ENCODE measurements at places on chromosomes 3 and 15. TPM values are rescaled to one million over a fixed set of nuclear protein-coding genes. Genes with fewer than 3 reads are reported as not detected.

The ETV5 gene
- 27.0 TPM for total RNA-seq

The ARPIN gene
- 12.6 TPM for total RNA-seq

The C3orf18 gene
- 2.3 TPM for total RNA-seq

The FBXL22 gene
- 0.30 TPM for total RNA-seq

The RASSF1 gene
- total RNA-seq, result 19.3 TPM

The CMTM8 gene
- total RNA-seq, result 9.9 TPM

The CDHR4 gene
- 0.30 TPM for total RNA-seq

The RHOV gene
- total RNA-seq, result 5.3 TPM

The BAHD1 gene
- 13.3 TPM for total RNA-seq

The SRP14 gene
- 261 TPM for total RNA-seq

The FSIP1 gene
- total RNA-seq, result 0.51 TPM

The USP13 gene
- total RNA-seq, result 12.7 TPM

The SPATA12 gene
- 0.52 TPM for total RNA-seq

The DNAH12 gene
- 0.12 TPM for total RNA-seq

The ADAMTSL3 gene
- total RNA-seq, result 0.31 TPM

The CILP gene
- 0.08 TPM for total RNA-seq

The HGD gene
- total RNA-seq, result 13.9 TPM

The FGF12 gene
- 0.38 TPM for total RNA-seq

The EPHA3 gene
- total RNA-seq, result not detected

The IL5RA gene
- not detected for total RNA-seq

The FOXB1 gene
- not detected for total RNA-seq

The GREM1 gene
- total RNA-seq, result 21.2 TPM

The TMCO5A gene
- not detected for total RNA-seq

The KIF7 gene
- total RNA-seq, result 4.9 TPM

The CNTN6 gene
- total RNA-seq, result not detected

The GRIP2 gene
- 1.7 TPM for total RNA-seq

The P2RY13 gene
- total RNA-seq, result not detected

The GP9 gene
- not detected for total RNA-seq

The AP3B2 gene
- 0.64 TPM for total RNA-seq

The AHSG gene
- not detected for total RNA-seq

The COL6A5 gene
- not detected for total RNA-seq

The GMPS gene
- 89.9 TPM for total RNA-seq

The ARHGAP31 gene
- total RNA-seq, result 2.0 TPM

The CD86 gene
- total RNA-seq, result not detected

The TXNRD3 gene
- total RNA-seq, result 7.9 TPM

The KLHL40 gene
- not detected for total RNA-seq

The PROK2 gene
- total RNA-seq, result not detected

The IL17RB gene
- total RNA-seq, result 0.83 TPM

The IMPG2 gene
- total RNA-seq, result not detected

The HEMK1 gene
- 3.5 TPM for total RNA-seq

The C3orf38 gene
- total RNA-seq, result 18.2 TPM

The RPP25 gene
- total RNA-seq, result 27.3 TPM

The MST1R gene
- 8.6 TPM for total RNA-seq

The GABRA5 gene
- 103 TPM for total RNA-seq

The OR5K2 gene
- total RNA-seq, result not detected

The GOLGA6L9 gene
- 3.5 TPM for total RNA-seq

The FBN1 gene
- total RNA-seq, result 9.3 TPM

The SLC15A2 gene
- total RNA-seq, result 0.36 TPM

The RTP4 gene
- total RNA-seq, result not detected

The PRR20G gene
- total RNA-seq, result not detected
